ENCODE measurements at places on chromosomes 1 and 21. TPM values are rescaled to one million over a fixed set of nuclear protein-coding genes. Genes with fewer than 3 reads are reported as not detected.

DNA sequence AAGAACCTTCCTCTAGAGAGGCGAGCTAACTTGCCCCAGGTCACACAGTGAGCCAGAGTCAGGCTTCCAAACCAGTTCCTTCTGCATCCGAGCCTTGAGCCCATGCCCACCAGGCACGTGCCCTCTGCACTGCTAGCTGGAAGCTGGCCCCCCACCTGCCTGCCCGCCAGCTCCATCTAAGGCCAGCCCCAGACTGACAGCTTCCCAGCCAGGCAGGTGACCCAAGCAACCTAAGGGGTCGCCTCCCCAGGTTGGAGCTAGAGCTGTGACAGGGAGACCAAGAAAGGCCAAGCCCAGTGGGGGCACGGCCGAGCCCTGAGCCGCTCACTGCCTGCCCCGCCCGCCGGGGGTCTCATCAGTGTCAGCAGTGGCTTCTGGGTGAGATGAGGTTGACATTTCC lies 19.9 kb upstream of the C1QA start:
- no peaks in the 10 kb centered on the region for H3K36me3 ChIP-seq
- peaks cover 9% of the 10 kb centered on the region for H3K27me3 ChIP-seq
- no peak overlapping the region for H3K27ac ChIP-seq
- H3K4me1 ChIP-seq, result no peaks in the 10 kb centered on the region

DNA sequence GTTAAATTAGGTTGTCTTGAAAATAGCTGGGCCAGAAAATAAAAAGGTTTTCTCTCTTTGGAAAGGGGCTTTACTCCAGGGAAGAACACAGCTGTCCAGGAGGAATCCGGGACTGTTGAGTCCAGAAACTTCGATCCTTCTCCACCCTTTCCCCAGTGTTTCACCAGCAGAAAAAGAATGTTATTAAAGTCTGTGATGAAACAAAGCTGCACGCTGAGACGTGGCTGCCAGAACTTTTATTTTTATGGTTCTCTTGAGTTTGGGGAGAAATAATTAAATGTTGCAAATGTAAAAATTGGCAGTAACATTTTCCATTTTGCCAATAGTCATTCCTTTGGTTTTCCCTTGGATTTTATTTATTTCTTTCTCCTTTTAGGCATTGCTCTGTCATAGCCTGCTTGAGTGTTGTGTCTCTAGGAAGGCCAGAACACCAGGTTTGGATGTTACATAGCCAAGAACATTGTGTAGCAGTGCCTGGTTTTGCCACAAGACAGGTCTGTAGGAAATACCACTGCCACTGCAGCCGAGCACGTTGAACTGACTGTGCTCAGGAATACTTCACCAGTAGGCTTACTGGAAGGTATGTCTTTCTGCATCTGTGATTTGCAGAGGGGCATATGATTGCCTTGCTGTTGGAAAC lies 87.4 kb downstream of the ROR1 start:
- H3K4me1 ChIP-seq, result no peaks in the 10 kb centered on the region
- no peak overlapping the region for H3K27ac ChIP-seq
- no peaks in the 10 kb centered on the region for H3K36me3 ChIP-seq
- H3K27me3 ChIP-seq, result no peaks in the 10 kb centered on the region
- no peak overlapping the region for H3K4me3 ChIP-seq

- H3K4me3 ChIP-seq, result no peak overlapping the region
- no peak overlapping the region for H3K27ac ChIP-seq
- no peaks in the 10 kb centered on the region for H3K27me3 ChIP-seq
- peaks cover 8% of the 10 kb centered on the region for H3K36me3 ChIP-seq
Measured at GRCh38 chr1:235782601-235783000, 84.1 kb downstream of the LYST start.

DNA sequence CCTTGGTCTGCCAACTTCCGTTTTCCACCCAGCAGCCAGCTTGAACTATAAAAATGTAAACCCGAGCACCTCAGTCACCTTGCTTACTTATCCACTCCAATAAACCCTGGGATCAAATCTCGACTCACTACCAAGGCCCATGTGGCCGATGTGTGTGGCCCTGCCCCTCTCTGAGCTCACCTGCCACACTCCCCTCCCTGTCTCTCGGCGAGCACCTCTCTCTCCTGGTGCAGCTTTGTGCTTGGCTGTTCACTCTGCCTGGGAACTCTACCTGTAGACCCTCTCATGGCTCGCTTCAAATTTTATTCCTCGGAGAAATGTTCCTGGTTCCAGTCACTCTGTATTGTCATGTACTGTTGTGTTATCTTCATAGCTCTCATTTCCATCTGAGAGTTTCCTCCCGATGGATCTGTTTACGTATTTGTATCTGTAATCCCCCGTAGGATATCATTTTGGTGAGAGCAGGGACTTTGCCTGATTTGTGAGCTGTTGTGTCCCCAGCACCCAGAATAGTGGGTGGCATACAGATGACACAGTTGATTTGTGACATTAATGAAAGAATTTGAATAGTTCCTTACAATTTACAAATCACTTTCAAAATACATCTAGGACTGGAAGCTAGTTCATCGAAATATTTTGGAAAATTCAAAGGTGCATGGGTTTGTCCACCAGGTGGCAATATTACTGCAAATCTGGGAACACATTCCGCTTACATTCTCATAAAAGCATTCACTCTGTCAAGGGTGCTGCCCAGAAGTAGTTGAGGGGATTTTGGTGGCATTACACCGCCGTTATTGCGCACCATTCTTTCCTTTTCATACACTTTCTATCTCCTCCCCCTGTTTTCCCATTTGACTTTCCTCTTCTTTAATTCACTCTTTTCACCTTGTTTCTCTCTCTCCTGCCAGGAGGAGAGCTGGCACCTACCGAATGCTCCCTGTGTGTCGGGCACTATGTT lies 95.3 kb downstream of the ABCA4 start:
- no peak for DNase-seq
- no peaks in the 10 kb centered on the region for H3K27me3 ChIP-seq
- no peaks in the 10 kb centered on the region for H3K4me1 ChIP-seq
- H3K27ac ChIP-seq, result no peak overlapping the region
- H3K36me3 ChIP-seq, result no peaks in the 10 kb centered on the region

GRCh38 chr1:1441002-1441888 lies 5.8 kb downstream of the VWA1 start:
- DNase-seq, result peak; percentile 40
- H3K36me3 ChIP-seq, result no peaks in the 10 kb centered on the region
- peaks cover 10% of the 10 kb centered on the region for H3K4me1 ChIP-seq
- H3K4me3 ChIP-seq, result no peak overlapping the region
- no peak overlapping the region for H3K27ac ChIP-seq

DNA sequence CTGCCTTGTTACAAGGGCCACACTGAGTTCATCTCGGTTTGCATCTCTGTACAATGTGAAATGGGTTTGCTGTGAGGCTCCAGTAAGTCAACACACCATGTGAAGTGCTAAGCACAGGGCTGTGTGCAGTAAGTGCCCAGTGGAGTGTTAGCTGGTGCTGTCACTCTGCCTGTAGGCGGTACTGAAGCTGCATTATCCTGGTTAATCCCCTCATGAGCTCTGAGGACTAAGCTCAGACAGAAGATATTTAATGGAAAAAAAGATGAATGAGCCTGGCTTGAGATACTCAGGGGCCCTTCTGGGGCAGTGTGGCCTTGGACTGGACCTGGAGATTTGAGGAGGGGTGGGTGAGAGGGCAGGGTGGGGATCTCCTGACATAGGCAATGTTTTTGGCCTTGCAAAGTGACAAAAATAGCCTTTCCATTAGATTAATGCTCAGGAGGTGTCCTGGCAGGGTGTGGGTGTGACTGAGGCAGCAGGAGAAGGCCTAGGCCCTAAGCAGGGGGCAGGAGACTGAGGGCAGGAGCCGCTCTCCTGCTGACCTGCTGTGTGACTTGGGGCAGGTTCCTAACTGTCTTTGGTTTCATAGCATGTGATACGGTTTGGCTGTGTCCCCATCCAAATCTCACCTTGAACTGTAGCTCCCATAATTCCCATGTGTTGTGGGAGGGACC lies 570.5 kb downstream of the PTPRU start:
- no peaks in the 10 kb centered on the region for H3K4me1 ChIP-seq
- no peak for DNase-seq
- no peaks in the 10 kb centered on the region for H3K27me3 ChIP-seq
- H3K36me3 ChIP-seq, result no peaks in the 10 kb centered on the region

DNA sequence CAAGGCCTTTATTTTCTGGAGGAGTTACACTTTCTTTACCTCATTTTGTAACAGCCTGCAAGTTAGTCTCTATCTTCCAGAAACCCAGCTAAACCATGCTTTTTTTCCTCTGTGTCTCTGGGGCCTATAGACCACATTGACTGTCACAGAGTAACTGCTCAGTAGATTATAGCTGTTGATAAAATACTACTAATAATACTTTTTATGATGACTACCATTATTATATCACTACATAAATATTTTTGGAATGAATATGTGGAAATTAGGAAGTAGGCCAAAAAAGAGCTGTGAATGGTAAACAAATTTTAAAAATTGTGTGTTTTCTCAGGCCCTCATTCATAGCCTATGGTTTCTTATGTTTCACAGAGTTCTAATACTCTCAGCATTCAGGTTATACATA lies 233.1 kb upstream of the USP24 start:
- H3K4me3 ChIP-seq, result no peak overlapping the region
- DNase-seq, result no peak
- H3K36me3 ChIP-seq, result no peaks in the 10 kb centered on the region
- H3K27ac ChIP-seq, result no peak overlapping the region
- H3K4me1 ChIP-seq, result no peaks in the 10 kb centered on the region

DNA sequence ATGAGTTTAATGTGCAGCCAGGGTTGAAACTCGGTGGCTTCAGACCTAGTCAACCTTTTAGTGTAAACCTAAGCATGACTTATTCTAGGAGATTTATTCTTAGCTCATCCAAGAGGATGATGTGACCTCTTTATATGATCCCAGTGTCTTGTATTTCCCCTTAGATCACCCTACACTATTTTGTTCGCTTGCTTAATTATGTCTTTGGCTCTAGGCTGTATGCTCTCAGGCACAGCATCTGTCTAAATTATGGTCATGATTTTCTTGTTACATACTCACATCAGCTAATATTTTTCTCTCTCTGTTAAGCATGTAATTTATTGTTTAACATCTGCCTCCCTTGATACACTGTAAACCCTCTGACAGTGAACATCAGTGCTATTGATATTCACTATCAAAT lies 19.1 kb downstream of the COL11A1 start:
- H3K4me3 ChIP-seq, result no peak overlapping the region
- no peak overlapping the region for H3K27ac ChIP-seq
- H3K27me3 ChIP-seq, result no peaks in the 10 kb centered on the region
- no peaks in the 10 kb centered on the region for H3K36me3 ChIP-seq
- no peak for DNase-seq

DNA sequence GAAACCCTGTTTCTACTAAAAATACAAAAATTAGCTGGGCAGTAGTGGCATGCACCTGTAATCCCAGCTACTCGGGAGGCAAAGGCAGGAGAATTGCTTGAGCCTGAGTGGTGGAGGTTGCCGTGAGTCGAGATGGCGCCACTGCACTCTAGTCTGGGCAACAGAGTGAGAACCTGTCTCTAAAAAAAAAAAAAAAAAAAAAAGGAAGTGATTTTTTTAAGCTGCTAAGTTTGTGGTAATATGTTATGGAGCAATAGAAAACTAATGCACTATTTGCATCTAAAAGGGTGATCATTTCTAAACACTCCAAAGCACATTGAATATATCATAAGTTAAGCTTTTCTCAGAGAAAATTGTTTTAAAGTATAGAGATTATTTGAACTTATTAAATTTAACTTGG lies 244.8 kb upstream of the SPAG17 start:
- no peaks in the 10 kb centered on the region for H3K36me3 ChIP-seq
- DNase-seq, result no peak
- H3K4me1 ChIP-seq, result no peaks in the 10 kb centered on the region
- no peak overlapping the region for H3K27ac ChIP-seq
- H3K27me3 ChIP-seq, result no peaks in the 10 kb centered on the region

DNA sequence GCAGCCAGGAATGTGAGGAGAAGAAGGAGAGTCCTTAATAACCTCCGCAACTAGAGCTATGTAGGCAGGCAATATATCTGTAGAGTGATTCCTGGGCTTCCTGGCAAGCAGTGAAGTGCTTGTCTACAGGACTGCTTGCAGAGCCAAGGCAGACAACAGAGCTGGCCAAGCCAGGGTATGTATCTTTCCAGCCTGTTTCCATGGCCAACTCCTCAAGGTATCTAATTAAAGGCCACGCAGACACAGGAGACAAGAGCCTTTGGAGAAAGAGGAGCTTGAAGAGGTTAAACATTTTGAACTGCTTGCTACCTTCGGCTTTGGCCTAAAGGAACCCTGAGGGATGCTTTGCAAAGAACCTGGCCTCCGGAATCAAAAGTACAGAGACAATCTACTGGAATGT lies 137.4 kb downstream of the PIGK start:
- H3K4me1 ChIP-seq, result no peaks in the 10 kb centered on the region
- no peaks in the 10 kb centered on the region for H3K27me3 ChIP-seq
- DNase-seq, result no peak
- H3K27ac ChIP-seq, result no peak overlapping the region

GRCh38 chr1:40130892-40131291 lies 30.3 kb upstream of the RLF start:
- no peaks in the 10 kb centered on the region for H3K27me3 ChIP-seq
- no peaks in the 10 kb centered on the region for H3K36me3 ChIP-seq
- H3K27ac ChIP-seq, result no peak overlapping the region
- no peaks in the 10 kb centered on the region for H3K4me1 ChIP-seq
- DNase-seq, result no peak
- no peak overlapping the region for H3K4me3 ChIP-seq

DNA sequence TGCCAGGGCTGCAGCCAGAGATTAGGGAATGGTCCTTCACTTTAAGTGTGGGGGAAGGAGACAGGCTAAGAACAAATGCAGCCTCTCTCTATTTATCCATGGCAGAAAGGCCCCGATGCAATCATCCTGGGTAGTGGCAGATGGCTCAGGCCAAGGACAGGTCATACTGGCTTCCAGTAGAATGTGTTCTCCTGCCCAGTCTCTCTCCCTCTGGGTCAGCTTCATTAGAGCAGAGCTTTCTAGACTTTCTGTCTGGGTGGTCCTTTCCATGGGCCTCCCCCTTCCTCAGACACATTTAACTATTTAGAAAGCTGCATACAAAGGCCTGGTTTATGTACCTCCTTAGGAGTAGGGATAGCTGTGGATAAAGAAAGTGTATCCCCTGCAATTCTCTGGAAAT lies 4.8 kb upstream of the PTCH2 start:
- DNase-seq, result no peak
- H3K4me3 ChIP-seq, result no peak overlapping the region
- H3K27me3 ChIP-seq, result no peaks in the 10 kb centered on the region
- H3K36me3 ChIP-seq, result no peaks in the 10 kb centered on the region

DNA sequence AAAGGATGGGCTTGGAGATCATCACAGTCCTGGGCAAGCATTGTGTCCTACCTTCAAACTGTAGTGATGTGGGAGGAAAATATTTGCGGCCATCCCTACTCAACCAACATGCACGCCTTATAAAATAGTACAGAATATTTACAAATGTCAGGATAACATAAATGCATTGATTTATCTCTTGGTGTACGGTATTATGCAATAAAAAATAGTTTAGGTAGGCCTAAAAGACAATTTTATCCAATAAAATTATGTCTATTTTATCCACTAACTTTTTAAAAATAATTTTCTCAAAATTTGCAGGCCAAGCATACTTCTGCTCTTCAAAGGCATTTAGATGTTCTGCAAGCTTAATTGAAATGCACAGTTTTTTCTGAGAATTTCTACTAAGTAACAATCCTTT lies at the start of gene OR2T1:
Gene OR2T1, plus strand, starts transcription at position 301 of the 400 bp plus-strand sequence. CDS start 3,100 bp downstream, outside the sequence.
- no peak within 1 kb of the TSS for H3K27ac ChIP-seq
- H3K27me3 ChIP-seq, result no peaks in the 10 kb centered on the region
- no peak within 1 kb of the TSS for H3K4me3 ChIP-seq
- no peak for DNase-seq
- no peaks in the 10 kb centered on the region for H3K36me3 ChIP-seq

GRCh38 chr1:113975211-113975895 lies 3.9 kb upstream of the OLFML3 start:
- no peak overlapping the region for H3K27ac ChIP-seq
- H3K4me1 ChIP-seq, result no peaks in the 10 kb centered on the region
- H3K27me3 ChIP-seq, result no peaks in the 10 kb centered on the region
- H3K4me3 ChIP-seq, result no peak overlapping the region

AQP10 gene
- total RNA-seq, result not detected

TENT5C gene
- total RNA-seq, result 4.1 TPM

TFF2 gene
- total RNA-seq, result not detected

RNU1-2 gene
- 1,300 TPM for total RNA-seq

FCRL5 gene
- total RNA-seq, result not detected

LEFTY2 gene
- total RNA-seq, result not detected

All from CD8-positive, alpha-beta memory T cell (primary cell).